ENCODE measurements at places on chromosomes 5 and 9.

- no peak for DNase-seq
These were observed 235.7 kb downstream of the TUSC1 start for GRCh38 chr9:25442526-25442925.

DNA sequence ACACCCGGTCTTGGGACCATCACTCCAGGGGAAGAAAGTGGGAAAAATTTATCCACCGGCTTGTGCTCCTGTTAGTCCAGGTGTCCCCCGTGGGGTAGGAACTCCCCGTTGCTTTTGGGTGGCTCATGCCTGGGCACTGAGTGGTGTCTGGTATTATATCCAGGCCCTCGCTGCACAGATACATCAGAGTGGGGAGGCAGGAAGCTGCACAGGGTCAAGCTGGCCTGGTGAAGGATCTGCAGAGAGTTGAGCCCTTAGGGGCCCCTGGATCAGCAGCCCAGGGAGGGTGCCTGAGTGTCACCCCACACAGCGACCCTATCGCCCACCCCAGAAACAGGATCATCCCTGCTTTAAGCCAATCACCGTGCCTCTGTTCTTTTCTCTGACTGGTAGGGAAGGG lies 24.4 kb upstream of the COL5A1 start:
- DNase-seq = no peak

GRCh38 chr5:17663182-17663581 lies 28.9 kb downstream of the TAF11L14 start:
- DNase-seq = no peak

DNA sequence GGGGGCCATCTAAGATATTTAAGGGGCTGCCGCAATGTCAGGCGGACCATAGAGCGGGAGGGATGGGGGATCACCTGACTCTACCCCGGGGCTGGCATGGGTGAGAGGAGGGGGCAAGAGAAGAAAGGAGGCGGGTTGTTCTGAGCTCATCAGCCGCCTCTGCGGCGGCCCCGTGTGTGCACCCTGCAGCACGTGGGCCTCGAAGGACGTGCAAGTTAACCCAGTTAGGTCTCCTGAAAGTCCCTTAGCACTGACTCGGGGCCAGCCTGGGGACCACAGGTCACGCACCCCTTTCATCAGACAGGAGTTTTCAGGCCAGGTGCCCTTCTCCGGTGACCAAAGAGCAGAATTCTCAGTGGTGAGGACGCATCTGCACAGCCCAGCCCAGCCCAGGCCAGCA lies 58.0 kb downstream of the UBE2QL1 start:
- DNase-seq = no peak

GRCh38 chr5:132665574-132666080 lies 7.7 kb downstream of the IL13 start:
- DNase-seq = no peak

DNA sequence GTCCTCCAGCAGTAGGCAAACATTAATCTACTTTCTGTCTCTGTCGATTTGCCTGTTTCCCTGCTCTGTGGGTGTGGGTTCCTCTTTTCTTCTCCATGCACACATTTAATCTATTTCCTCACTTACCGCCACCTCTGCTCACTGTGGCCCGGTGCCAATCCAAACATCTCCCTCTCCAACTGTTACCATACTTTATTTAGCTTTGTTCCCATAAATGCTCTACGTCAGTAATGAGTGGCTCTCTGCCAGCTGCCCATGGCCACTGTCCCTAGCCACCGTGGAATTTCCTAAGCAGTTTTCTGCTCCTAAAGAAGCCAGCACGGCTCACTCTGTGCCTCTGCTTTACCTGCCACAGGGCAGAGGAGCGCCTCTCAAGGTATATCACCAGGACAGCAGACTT lies 19.5 kb upstream of the GOLPH3 start:
- DNase-seq = peak; percentile 83

DNA sequence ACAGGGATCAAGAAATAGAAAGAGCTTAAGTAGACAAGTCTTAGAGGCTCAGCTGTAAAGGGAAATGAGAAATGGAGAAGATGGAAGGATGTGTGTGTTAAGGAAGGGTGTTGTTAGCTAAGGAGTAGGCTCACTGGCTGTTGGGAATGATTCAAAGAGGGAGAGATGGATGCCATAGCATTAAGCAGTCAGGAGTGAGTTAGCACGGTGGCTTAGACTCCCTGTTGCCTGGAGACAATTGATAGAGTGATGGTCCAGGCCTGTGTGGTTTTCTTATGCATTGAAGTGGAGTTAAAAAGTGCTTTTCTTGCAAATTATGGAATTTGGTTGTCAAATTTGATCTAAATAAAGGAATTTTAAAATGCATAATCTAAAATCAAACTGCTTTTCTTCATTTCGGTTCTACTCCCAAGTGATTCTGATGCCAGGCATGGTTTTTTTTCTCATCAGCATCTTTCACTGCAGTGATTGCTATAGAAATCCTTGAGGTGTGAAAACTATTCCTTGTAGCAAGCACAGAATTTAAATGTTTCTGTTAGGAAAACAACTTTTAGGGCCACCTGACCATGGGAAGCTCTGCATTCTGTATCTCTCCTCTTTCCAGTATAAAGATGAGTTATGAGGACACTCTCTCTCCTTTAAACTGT lies 214.7 kb downstream of the ADCY2 start:
- DNase-seq = no peak

- DNase-seq = no peak
These were observed 232.3 kb upstream of the ANKH start for GRCh38 chr5:15103864-15104263.

DNA sequence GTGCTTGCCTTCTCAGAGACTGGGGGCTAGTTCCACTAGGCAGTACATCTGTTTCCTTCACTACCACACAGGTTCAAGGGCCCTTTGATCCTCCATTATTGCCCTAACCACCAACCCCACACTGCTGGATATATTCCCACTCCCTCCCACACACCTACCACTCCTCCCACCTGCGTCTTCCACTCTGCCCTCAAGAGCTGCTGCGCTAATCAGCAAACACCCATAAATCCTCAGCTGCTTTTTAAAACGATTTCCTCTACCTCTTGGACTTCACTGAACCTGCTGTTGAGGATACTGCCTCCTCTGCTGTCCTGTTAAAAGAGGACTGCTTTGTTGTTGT lies 120.9 kb downstream of the MAPKAP1 start:
- DNase-seq = no peak

All from astrocyte of the cerebellum (primary cell).